A549 treated with RU486 at 1 μM for 4 hours (cell line): ENCODE measurements at places on chromosomes 7 and 10. TPM values are rescaled to one million over a fixed set of nuclear protein-coding genes. Genes with fewer than 3 reads are reported as not detected.

Gene CRHR2
- total RNA-seq = 0.05 TPM in 1 of 5 replicates, not detected in the others

Gene ARF5
- 156 to 204 TPM (median 163 TPM) in 5 replicates for total RNA-seq

Gene TMEM26
- 0.03 to 0.26 TPM (median 0.12 TPM) in 4 of 5 replicates, not detected in the other for total RNA-seq

Gene EPC1
- total RNA-seq = 15.5 to 19.2 TPM (median 17.3 TPM) in 5 replicates

Gene SLC26A3
- total RNA-seq = not detected in 5 replicates

Gene LRIT1
- total RNA-seq = not detected in 5 replicates

Gene UBTD1
- 13.2 to 19.6 TPM (median 18.9 TPM) in 5 replicates for total RNA-seq

Gene OR2A5
- total RNA-seq = not detected in 5 replicates

Gene FFAR4
- total RNA-seq = 0.14 to 0.44 TPM (median 0.25 TPM) in 5 replicates

Gene ABCF2
- 63.8 to 70.3 TPM (median 68.4 TPM) in 5 replicates for total RNA-seq

Gene BTBD16
- total RNA-seq = 0.32 to 0.80 TPM (median 0.49 TPM) in 5 replicates

Gene GRID1
- total RNA-seq = 0.14 to 0.42 TPM (median 0.29 TPM) in 5 replicates

Gene TUBAL3
- total RNA-seq = 0.13 to 0.48 TPM (median 0.29 TPM) in 5 replicates

Gene GPR158
- total RNA-seq = 0.02 to 0.08 TPM (median 0.06 TPM) in 5 replicates

Gene GPR26
- total RNA-seq = not detected in 5 replicates

Gene PHKG1
- total RNA-seq = 0.21 to 0.61 TPM (median 0.44 TPM) in 5 replicates
